ENCODE measurements at places on chromosomes 1 and 21.

GRCh38 chr1:55286856-55287602 lies 71.9 kb upstream of the USP24 start:
- no peak for DNase-seq

DNA sequence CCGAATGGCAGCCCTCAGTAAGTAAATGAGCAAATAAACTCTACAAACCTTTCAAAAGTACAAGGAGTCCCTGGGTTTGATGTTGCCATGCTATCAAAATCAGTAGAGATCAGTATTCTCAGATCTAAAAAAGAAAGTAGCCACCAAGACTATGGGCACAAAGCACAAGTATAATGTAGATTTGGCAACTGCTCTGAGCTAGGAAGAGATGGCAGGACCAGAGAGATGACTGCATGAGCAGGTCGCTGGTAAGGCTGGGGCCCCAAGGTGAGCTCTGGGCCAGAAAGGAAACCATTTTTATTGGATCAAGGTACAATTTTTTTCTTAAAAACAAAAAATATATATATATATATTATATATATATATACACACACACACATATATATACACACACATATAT lies 3.1 kb upstream of the ADORA3 start:
- no peak for DNase-seq

DNA sequence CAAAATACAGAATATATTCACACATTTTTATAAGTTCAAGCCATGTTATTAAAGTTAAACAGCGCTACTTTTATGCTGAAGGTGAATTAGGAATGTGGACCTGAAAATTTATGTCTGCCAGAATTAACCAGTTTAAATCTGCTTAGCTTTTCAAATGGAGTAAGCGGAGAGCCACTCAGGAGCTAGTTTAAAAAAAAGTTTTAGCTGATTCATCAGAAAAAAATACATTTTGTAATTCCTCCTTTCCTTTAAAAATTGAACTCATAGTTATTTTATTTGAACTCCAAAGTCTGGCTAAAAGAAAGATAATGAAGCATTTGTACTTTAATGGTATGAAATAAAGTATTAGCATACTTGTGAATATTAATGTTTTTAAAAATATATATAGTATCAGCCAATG lies 21.2 kb downstream of the C21orf91 start:
- DNase-seq = no peak

DNA sequence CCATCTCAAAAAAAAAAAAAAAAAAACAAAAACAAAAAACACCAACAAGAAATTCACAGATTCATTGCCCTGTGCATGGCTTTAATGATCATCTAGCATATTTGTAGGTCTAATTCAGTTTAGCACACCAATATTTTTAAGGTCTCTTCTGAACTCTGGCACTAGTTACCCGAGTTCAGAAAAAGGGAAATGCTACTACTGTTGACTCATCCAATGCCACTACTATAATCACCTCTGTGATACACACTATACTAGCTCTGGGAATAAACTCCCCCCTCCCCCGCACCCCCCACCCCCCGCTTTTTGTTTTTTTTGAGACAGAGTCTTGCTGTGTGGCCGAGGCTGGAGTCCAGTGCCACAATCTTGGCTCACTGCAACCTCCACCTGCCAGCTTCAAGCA lies 55.6 kb downstream of the FBXO42 start:
- no peak for DNase-seq

DNA sequence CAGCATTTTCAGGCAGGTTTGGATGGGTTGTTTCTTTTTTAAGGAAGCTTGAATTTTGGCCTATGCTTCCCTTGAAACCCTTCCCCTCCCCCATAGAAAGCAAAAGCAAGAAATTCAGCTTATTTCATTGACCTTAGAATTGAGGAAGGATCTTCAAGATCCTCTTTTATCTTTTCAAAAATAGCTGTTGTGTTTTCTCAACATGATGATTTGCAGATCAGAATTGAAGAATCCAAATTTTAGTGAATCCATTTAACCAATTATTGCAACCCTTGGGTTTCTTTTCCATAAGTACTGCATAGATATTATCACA lies 73.7 kb downstream of the LRRC8C start:
- DNase-seq = no peak

- DNase-seq = no peak
Observed at GRCh38 chr1:112998592-112999235, 42.7 kb upstream of the SLC16A1 start.

DNA sequence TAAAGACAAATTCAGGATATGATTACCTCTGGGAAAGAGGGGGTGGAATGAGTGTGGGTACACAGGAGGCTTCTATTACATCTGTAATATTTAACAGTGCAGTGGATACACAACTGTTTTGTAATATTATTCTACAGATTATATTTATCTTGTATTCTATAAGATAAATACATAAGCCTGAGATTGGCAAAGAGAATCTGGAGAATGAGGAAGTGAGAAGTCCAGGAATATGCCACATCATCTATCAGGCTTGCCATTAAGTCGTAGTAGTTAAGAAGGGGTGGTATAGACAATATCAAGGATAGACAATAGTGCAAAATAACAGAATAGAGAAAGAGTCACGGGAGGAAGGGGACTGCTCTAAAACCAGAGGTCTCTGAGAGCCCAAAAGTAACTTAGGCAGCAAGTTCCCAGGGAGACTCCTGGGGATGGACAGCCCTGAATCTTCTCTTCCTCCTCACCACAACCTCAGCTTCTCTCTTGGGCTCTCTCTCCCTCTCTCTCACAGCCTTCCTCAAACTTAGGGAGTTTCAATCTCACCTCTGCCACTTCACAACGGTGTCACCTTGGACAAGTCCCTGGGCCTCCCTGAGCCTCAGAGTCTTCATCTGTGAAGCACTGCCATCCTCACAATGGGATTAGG lies 14.0 kb upstream of the PTAFR start:
- no peak for DNase-seq

DNA sequence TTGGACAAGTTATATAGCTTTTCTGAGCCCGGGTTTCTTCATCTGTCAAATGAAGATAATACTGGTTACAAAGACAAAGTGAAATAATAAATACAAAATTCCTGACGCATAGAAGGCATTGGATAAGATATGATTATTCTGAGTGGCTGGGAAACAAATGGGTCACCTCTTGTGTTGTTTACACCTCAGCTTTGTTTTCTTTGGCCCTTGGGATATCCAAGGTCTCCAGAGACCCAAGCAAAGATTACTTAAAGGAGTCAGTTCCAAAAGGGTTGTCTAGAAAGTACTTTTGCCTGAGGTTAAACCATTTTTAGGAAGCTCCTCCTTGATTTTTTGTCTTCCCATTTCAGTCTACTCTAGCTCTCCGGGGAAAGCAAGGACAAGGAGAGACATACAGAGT lies 9.7 kb downstream of the KHDRBS1 start:
- no peak for DNase-seq

DNA sequence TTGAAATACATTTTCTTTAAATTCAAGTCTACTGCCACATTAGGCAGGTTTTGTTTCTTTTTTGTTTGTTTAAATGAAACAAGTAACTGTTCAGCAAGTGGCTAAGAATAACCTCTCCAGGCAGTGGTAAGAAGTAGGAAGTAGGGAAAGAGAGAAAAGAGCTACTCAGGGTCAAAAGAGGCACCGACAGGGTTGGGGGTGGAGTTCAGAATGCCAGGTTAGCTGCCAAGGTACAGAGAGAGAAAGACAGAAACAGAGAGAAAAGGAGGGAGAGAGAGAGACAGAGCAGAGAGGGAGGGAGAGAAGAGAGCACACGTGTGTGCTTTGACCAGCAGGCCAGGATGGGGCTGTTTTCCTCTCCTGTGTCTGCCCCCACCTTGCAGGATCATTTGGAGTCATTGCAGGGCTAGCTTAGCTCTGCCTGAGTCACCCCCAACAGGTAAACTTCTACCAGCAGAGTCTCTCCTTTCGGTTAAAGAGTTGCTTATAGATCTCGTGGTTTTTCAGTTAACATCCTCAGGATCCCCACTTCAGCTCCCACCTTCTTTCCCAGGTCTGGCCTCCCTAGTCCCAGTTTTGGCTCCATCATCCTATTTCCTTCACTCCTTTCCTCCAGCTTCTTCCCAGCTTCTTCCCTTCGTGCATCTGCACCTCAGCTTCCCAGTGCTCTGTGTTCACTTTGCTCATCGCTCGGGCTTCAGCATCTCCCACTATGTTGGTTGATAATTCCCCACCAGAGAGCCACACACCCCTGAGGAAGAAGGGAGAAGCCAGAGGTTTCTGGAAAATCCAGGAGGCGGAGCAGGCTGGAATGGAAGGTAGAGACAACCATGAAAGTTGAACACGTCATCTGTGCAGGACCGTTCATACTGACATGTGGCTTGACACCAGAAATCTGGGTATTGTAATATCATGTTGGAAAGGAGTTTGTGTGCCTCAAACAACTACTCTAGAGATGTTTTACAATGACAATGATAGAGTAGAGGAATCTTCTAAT lies 21.8 kb upstream of the RAB4A start:
- no peak for DNase-seq

GRCh38 chr1:53417074-53417511 lies 42.1 kb upstream of the DMRTB1 start:
- no peak for DNase-seq

- DNase-seq = no peak
Observed at GRCh38 chr1:109816175-109816811, 52.6 kb upstream of the EPS8L3 start.

GRCh38 chr1:240363315-240363714 lies 248.6 kb downstream of the GREM2 start:
- DNase-seq = no peak

DNA sequence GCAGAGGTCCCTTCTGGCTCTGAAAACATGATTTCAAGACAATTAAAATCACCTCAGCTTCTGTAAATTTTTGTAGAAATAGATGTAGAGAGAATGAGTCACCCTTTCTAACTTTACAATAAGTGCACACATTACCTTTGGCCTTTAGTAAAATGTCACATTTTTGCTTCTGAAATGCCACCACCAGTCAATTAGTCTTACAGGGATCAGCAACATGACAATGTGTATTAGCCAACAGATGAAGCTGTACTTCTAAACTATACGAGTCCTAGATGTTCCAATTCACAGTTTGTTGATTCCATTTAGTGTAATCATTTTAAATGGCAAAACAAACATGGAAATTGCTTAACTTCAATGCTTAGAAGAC lies 23.1 kb downstream of the C21orf91 start:
- no peak for DNase-seq
